GM18507 (cell line): ENCODE measurements at places on chromosomes 5 and 9.

DNA sequence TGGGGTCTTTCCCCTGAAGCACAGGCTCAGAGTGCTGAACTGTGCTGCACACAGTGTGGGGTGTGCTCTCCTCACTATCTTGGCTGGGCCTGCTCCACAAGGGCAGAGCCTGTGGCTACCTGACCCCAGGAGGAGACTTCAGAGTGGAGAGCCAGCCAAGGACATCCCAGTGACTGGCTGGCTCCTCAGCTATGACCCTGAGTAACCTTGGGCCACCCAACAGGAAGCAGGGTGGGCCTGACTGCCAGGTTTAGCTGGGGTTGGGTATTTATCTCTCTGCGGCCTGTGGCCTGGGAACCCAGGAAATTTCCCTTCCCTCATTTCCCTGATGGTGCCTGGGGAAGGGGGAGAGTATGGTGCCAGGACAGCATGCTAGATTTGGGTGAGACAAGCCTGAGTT lies 2.1 kb upstream of the EEIG1 start:
- DNase-seq, result no peak

- no peak for DNase-seq
Observed at GRCh38 chr5:133957591-133957990, 10.8 kb downstream of the C5orf15 start.

DNA sequence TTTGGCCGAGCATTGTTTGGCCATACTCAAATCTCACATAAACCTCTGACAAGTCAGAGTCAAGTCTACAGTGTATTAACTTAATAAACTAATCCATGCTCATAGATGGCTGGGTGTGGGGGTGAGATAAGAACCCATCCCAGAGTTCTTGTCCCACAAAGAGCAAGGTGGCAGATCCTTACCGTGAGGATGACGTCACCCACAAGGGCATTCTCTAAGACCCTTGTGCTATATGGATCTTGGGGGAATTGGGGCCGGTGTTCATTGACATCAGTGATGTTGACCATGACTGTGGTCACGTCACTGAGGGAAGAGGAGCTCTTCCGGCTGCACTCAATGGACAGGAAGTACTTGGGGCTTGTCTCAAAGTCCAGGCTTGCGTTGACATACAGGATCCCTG lies 62.1 kb downstream of the FAT2 start:
- no peak for DNase-seq

- no peak for DNase-seq
Observed at GRCh38 chr9:78707481-78707991, 410.6 kb downstream of the PSAT1 start.

DNA sequence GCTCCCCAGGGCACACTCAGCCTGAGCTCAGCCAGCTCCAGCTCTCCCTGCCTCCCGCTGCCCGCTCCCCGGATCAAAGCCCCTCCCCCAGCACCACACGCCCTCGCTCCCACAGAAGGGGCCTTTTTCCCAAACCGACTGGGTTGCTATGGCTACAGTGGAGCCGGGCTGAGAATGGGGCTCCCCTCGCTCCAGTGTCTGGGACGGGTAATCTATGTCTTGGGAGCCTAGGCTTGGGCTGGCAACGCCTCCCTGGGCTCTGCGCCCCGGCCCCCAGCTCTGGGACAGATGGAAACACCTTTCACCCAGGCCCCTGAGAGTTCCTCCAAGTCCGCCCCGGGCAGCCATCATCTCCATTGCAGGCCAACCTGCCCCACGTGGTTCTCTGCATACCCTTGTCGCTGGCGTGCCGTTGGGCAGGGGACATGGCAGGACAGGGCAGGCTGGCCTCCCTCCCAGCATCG lies 29.6 kb downstream of the NOTCH1 start:
- no peak for DNase-seq
